ENCODE measurements at places on chromosomes 6 and 20.
A peak's percentile ranks its signal among the peaks of the same experiment; 100 is the strongest.

DNA sequence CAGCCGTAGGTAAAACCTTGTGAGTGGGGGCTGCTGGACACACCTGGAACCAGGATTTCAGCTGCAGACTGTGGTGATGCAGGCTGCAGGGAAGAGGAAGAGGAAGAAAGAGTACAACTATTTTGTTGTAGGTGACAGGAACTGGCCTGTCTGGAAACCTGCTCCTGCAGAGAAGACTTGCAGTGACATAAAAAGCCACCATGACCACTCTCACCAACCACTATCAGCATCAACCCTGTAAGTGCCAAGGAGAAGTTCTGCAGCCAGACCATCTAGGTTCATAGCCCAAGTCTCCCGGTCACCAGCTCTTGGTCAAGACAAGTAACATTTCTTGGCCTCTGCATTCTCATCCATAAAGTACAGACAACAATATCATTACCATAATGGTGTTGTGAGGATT lies 91.2 kb downstream of the PREX1 start:
- no peak for DNase-seq

DNA sequence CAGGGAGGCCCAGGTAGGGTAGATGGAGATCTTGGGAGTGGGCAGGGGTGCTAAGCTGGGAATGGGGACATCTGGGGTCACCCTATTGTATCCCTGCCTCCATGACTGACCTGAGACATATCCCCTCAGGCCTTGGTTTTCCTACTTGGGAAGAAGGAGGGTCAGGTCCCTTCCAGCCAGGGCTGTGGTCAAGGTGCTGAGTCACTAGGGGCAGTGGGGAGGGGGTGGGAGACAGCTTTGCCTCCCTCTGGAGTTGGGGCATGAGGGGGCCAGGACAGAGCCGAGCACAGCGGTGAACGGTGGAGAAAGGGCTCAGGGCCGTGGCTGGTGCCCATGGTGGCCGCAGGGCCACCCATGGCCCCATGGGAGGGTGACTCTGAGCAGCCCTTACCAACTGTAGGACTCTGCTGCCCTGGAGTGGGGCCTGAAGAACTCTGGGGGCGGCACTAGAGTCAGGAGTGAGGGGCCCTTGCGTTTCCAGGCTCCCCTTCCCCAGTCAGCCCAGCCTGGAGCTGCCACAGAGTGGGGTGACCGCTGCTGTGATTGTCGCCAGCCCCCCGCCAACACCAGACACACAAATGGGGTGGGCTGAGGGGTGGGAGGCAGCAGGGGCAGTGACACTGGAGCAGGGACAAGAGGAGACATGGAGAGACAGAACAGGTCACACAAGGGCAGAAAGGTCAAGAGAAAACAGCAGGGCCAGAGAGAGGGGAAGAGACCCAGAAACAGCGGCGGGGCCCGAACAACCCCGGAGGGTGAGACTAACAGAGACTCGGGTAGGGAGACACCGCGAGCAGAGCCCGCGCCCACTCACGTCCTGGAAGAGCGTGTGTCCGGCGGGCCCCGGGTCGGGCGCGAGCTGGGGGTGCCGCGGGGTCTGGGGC lies 576 bp downstream of the NECAB3 start:
- no peak for DNase-seq

DNA sequence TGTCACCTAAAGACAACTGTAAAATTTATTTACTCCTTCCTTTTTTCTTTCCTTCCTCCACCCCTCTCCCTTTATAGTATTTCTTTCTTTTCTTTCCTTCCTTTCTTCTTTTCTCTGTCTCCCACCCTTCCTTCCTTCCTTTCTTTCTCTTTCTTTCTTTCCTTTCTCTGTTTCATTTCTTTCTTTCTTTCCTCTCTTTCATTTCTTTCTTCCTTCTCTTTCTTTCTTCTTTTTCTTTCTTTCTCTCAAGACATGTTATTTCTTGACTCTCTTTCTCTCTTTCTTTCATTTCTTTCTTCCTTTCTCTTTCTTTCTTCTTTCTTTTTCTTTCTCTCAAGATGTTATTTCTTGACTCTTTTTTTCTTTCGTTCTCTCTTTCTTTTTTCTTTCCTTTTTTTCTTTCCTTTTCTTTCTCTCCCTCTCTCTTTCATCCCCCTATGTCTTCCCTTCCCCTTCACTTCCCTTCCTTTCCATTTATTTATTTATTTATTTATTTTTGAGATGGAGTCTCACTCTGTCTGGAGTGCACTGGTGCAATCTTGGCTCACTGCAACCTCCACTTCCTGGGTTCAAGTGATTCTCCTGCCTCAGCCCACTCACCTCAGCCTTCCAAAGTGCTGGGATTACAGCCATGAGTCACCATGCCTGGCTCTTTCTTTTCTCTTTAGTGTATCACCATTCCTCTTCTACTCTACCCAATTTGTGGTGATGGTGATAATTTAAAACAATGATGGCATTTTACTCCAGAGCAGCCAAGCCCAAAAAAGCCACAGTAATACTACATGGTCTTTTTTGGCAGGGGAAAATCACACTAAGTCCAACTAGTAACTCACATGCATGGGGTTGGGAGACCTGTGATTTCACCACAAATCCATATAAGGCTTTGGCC lies 188.2 kb downstream of the ADGRG6 start:
- DNase-seq = no peak

DNA sequence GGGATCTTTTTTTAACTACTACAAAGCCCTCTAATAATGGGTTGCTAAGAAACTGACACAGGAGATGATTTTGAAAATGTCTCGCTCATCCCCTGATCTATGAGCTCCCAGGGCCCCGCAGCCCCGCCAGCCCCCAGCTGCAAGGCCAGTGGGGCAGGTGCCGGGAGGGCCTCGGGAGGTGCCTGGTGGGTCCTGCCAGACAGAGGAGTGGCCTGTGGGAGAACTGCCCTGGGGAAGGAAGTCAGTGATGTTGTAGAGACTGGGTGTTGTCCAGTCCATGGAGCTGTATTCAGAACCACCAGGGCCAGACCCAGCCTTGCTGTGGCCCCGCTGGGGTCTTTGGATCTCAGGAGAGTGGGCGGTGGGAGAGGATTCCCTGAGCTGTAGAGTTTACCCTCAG lies 258.7 kb downstream of the TAF4 start:
- no peak for DNase-seq

- DNase-seq = no peak
These were observed 29.6 kb downstream of the CAP2 start for GRCh38 chr6:17423026-17423425.

DNA sequence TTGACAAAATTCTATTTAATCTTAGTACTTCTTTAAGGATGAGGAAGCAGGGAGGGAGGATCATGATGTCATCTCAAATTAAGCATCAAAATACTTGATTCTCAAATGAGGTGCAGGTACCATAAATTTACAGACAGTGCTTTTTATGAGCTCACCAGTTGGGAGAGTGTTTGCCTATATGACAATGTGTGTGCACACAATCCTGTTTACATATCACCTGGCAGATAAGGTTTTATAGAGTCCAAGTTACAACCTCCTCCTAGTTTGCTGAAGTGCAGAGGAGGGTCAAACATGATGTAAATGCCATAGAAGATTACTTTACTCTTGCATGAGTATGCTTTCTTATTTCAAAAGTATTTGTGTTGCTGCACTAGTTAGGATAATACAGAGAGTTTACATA lies 6.4 kb downstream of the ATXN1 start:
- DNase-seq = no peak

GRCh38 chr6:134623401-134623800 lies 305.5 kb upstream of the SGK1 start:
- DNase-seq = no peak

DNA sequence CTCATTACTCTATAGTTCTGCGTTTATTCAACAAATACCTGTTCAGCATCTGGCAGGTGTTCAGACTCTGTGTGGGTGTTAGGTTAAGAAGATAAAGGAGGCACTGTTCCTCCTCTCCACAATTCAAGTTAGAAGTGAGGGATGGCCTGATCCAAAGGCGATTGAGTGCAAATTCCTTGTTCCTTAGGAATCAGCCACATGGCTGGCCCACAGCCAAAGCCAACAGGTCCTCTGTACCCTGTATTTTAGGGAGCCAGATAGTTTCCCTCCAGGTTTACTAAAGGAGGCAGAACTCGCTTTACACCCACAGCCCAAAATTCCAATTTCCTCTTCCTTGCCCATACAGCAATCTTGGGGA lies 5.0 kb upstream of the CD40 start:
- no peak for DNase-seq

- no peak for DNase-seq
These were observed 447.4 kb downstream of the KIF16B start for GRCh38 chr20:16125816-16126215.

- no peak for DNase-seq
These were observed 64.2 kb upstream of the BTN3A2 start for GRCh38 chr6:26300828-26301227.

- DNase-seq = no peak
These were observed 116.7 kb upstream of the FRMD1 start for GRCh38 chr6:168195712-168196111.

GRCh38 chr6:150196942-150197745 lies 54.3 kb downstream of the PPP1R14C start:
- no peak for DNase-seq

- no peak for DNase-seq
These were observed 16.7 kb downstream of the HMGCLL1 start for GRCh38 chr6:55562318-55562717.

- no peak for DNase-seq
These were observed 504 bp downstream of the SNTA1 start for GRCh38 chr20:33443006-33443511.

- no peak for DNase-seq
These were observed 376.3 kb downstream of the RNGTT start for GRCh38 chr6:88587150-88587520.

- DNase-seq = no peak
These were observed 5.2 kb upstream of the BPIFA3 start for GRCh38 chr20:33211817-33212424.

DNA sequence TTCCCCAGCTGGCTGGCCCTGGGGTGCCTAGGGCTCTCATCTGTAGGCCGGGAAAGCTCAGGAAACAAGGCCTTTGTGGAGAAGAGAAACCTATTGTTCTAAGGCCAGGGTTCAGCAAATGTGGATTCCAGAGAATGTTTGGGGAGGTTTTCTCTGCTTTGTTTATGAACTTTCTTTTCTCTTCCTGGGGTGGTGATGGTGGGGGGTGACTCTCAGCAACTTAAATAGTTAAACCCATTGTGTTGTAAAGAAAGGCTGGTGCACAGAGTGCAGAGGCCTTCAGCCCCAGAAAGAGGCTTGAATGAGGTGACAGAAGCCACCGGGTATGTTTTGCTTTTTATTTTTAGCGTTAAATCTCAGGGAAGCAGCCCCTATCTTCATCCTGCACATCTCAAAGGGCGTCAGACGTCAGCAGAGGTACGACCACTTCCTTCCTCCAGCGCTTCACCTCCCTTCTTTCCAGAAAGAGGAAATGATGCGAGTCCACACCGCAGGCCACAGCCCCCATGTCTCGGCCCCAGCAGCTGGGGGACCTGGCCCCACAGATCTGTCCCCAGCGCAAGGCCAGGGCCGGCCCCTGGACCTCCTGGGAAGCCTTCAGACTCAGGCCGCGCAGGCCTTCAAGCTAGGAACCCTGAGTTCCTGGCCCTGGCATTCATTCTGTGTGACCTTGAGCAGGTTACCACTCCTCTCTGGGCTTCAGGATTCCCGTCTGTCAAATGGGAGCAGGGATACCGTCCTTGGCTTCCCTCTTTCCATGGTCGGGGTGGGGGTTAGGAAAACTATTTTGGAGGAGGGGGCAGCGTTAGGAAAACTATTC lies 605 bp upstream of the PPP1R16B start:
- peak; percentile 68 for DNase-seq

GRCh38 chr6:65816991-65817390 lies 110.0 kb upstream of the EYS start:
- DNase-seq = no peak

- DNase-seq = no peak
These were observed 1.6 kb downstream of the FBXO5 start for GRCh38 chr6:152981219-152981618.

- no peak for DNase-seq
These were observed 24.5 kb downstream of the GZF1 start for GRCh38 chr20:23386304-23387117.

- DNase-seq = no peak
These were observed 684.6 kb downstream of the RFPL4B start for GRCh38 chr6:113031591-113032238.

DNA sequence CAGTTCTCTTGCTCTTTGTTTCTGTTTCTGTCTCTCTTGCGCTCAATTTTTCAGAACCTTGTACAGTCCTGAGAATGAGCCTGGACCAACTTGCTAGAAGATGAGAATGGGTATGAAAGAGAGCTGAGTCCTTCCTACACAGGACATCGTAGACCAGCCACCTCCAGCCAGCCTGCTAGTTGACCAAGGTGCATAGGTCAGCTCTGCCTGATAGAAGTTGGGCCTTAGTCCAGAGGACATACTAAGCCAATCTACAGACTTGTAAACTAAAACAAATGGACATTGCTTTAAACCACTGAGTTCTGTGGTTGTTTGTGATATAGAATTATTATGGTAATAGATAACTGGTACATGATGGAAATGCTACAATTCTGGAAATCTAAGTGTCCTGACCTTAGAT lies 236.4 kb upstream of the ZFP64 start:
- no peak for DNase-seq

DNA sequence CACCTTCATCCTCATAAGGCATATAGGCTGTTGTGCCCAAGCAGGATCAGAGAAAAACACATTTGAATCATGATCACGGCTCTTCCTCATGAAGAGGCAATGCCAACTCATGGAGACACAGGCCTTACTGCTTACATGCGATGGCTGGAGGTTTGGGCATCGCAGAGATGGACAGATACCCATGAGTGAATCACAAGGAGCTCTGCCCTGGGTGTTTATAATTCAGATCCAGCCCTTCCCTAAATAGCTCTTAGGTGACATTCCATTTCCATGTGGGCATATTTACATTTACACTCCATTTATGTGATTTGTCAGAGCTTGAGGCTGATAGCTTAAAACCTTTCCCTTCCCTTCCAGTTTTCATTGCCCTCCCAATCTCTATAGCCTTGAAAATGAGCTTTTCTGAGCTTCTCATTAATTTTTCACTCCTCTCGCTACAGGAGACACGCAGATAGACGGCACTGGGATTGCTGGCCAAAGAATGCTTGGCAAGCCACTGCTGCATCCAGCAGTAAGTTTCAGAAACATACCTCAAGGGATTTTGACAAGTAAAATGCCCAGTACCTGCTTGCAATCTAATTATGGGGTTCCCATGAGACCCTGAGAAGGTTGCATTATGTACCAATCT lies 249.1 kb downstream of the TBC1D7 start:
- DNase-seq = no peak

GRCh38 chr6:131807644-131808459 lies at the start of gene ENPP1:
Gene ENPP1, plus strand, starts transcription at chr6:131808020. Its CDS starts 16 bp downstream, at chr6:131808036.
- peak; percentile 25 for DNase-seq

- no peak for DNase-seq
These were observed 60.7 kb downstream of the BMP7 start for GRCh38 chr20:57205606-57206219.

DNA sequence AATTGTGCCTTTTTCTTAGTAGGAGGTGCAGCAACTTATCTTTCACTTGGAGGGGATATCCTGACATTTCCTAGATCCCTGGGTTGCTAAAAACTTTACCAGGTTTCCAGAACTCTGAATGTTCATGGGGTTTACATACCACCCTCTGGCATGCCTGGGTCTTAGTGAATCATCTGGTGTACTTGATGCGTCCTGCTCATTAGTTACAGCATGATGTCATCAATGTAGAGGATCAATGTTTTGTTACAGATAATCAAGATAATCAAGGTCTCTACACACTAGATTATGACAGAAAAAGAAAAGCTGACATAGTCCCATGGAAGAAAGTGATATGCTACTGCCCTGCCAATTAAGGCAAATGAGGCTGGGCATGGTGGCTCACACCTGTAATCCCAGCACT lies 27.0 kb downstream of the FITM2 start:
- no peak for DNase-seq
